Activated CD4-positive, CD25-positive, alpha-beta regulatory T cell (primary cell): ENCODE measurements at places on chromosomes 12 and 14.
A peak's percentile ranks its signal among the peaks of the same experiment; 100 is the strongest.

GRCh38 chr12:124909831-124910560, 4.5 kb downstream of the UBC start:
- no peak for DNase-seq

DNA sequence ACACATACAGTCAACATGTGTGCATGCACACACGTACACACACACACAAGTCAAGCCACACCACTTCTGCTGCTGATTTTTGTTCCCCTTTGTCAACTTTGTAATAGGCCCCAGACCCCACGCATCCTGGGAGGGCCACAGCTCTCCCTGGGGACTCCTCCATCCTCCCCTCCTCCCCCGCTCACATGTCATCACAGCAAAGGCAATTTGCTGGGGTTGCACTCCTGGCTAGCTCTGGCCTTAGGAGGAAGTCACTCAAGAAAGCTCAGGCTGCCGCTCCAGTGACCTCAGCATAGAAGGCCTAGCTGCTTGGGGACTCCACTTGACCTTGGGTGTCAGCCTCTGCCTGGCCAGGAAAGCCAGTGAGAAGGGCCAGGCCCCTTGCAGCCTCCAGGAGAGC, 27.2 kb downstream of the NGB start:
- DNase-seq: no peak

GRCh38 chr14:54048311-54048710, 91.7 kb upstream of the BMP4 start:
- DNase-seq: no peak

- no peak for DNase-seq
Measured at GRCh38 chr12:28583701-28584261, 393.5 kb downstream of the CCDC91 start.

DNA sequence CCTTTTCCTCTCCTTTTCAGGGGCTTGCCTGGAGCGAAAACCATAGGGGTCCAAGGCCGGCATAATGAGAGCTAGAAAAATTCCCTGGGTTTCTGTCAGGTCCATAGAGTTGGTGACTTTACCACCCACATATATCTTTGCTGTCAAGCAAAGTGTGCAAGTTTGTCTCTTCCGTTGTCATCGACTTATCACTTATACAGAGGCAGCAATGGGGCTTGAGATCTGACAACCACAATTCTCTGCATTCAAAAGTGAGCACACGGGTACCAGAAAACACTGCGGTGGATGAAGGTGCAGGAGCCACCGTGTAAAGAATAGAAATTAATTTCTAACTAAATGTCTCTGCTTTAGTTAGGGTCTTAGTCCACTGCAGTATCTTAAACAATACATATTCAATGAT, 162.3 kb downstream of the DAD1 start:
- DNase-seq: no peak

- DNase-seq: no peak
Measured at GRCh38 chr12:3247629-3248161, 170.5 kb downstream of the TSPAN9 start.

DNA sequence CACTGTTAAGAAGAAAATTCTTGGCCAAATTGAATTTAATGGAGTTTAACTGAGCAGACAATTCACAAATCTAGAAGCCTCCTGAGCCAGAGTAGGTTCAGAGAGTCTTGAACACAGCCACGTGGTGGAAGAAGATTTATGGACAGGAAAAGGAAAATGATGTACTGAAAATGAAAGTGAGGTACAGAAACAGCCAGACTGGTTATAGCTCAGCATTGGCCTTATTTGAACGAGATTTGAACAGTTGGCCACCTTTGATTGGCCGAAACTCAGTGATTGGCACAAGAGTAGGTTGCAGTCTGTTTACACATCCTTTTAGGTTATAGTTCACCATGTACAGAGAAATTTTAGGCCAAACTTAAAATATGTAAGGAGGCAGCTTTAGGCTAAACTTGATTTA, 9.9 kb downstream of the OAS2 start:
- DNase-seq: no peak

DNA sequence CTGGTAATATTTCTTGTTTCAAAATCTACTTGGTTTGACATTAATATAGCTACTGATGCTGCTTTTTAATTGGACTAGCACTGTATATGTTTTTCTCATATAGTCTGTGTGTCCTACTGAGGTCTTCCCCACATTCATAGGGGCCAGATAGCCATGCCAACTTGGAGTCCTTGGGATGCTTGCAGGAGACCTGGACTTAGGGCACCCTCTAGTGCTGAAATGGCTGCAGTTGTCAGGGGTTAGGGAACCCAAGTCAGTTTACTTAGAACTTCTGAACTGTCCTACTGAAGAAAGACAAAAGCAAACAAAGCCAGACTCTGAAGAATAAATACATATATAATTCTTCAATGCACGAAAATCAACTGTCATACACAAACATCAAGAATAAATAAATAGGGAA, 279.9 kb upstream of the SYT1 start:
- DNase-seq: no peak

- DNase-seq: no peak
Measured at GRCh38 chr14:102872020-102872419, 50.4 kb upstream of the AMN start.

DNA sequence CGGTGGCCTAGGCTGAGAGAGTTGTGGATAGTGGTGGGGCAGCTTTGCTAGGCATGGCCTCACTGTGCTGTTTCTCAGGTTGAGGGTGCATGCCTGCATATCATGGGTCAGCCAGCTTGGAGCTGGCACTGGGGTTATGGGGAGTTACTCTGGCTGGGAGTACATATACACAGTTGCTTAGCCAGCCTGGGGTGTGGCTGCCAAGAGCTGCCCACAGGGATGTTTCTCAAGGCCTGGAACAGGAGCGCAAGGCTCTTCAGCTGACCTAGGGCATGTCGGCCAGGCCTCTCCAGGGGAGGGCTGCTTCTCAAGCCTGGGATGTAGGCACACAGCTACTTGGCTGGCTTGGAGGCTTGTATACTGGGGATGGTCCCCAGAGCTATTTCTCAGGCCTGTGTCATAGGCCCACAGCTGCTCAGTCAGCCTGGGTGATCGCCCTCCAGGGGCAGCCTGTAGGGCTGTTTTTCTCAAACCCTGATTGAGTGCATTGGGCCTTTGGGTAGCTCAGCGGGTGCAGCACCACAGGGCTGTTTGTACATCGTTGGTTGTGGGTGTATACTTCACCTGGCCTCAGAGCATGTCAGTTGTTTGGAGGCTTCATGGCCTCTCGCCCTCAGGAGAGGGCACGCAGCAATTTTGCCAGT, 114.9 kb downstream of the METTL25 start:
- no peak for DNase-seq

DNA sequence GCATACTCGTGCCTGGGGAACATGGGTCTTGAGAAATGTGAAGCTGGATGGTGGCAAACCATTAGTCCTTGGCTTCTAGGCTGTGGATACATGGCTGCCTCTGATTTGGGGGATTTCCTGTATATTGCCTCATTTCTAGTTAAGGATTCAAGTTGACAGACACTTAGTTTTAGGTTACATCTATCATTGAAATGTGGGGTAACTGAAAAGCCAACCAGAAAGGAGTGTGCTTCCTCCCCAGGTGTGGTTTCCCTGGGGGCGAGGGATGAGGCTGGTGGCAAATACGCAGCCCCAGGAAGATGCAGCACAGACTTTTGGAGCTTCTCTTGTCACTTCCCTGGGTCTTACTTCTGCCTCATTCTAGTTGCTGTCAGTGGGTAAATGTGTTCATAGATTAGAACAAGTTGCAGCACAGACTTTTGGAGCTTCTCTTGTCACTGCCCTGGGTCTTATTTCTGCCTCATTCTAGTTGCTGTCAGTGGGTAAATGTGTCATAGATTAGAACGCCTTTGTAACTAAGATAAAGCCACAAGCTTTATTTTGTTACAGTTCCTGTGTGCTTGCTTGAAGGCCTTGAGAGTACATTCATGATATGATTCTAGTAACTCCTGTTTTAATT, 85.1 kb downstream of the BORCS5 start:
- DNase-seq: no peak

- no peak for DNase-seq
Measured at GRCh38 chr14:104692261-104692938, 3.0 kb downstream of the INF2 start.

DNA sequence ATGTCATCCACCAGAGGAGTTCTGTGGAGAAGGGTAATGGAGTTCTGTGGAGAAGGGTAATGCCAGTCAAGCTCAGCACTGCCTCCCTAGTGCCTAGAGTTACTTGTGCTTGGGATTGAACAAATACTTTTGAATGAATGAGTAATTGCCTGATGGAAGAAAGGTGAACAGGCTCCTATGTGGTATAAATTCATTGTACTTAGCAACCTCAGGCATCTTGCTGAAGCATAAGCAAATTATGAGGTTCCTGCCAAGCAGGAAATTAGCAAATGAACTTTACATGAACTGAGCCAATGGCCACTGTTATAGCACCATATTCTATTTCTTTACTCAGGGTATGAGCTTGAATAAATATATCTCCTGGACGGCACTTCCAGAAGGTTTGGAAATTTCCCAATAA, 1047.2 kb downstream of the SLC6A15 start:
- no peak for DNase-seq

DNA sequence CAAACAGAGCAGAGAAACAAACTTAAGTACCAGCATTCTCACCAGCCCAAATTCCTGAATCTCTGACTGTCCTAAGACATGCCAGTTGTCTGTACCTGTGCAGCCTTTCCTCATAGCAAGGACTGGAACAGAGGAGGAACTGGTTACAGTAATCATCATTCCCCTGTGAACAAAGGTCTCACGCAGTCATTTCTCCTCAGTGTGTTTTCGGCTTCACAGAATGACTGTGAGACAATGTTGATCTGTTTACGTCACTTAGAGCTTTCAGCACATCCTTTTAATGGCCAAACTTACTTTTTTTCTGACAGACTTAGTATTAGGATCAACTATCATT, 169.0 kb downstream of the FBXL14 start:
- DNase-seq: no peak

- DNase-seq: peak; percentile 39
Measured at GRCh38 chr12:48988030-48988649, 10.0 kb downstream of the WNT1 start.

DNA sequence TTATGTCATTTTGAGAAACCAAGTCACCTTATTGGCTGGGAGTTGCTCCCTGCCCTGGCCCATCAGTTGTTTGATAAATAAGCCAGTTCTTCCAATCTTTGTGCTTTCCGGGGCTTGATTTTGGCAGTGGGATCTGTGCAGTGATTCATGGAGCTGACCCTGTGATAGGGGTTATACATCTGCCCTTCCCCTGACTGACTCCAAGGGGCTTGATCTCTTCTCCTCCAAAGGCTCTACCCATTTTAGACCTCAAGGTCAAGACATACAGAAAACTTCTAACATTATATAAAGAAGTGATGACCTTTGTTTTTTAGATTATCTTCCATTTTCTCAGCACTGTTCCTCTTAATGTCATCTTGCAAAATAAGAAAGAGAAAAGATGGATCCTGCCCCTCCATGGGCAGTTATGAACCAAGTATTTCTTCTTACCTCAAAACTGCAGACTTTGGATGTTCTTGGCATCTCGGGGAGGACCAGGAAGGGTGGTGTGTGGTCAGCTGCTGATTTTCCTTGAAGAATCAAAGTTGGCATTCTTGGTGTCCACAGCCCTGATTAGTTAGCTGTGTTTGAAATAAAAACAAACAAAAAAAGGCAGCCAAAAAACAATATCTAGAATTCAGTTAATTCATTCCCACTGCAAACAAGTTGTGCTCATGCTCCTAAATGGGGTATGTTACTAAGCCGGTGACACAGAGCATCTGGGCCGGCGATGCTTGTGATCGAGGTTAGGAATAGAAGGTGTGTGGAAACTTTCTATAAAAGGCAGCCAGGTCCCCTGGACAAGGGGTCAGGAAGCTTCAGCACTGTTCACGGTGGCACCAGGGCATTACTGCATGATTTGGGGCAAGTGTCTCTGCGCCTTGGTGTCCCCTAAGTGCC, 120.2 kb downstream of the SAMD4A start:
- DNase-seq: no peak

- no peak for DNase-seq
Measured at GRCh38 chr12:132089407-132089910, 54.7 kb downstream of the DDX51 start.

- DNase-seq: no peak
Measured at GRCh38 chr12:13573698-13574321, 377.3 kb downstream of the EMP1 start.

- DNase-seq: no peak
Measured at GRCh38 chr14:94682736-94683135, 70.5 kb downstream of the SERPINA3 start.

GRCh38 chr14:77353469-77354141, 23.3 kb downstream of the TMED8 start:
- DNase-seq: no peak

DNA sequence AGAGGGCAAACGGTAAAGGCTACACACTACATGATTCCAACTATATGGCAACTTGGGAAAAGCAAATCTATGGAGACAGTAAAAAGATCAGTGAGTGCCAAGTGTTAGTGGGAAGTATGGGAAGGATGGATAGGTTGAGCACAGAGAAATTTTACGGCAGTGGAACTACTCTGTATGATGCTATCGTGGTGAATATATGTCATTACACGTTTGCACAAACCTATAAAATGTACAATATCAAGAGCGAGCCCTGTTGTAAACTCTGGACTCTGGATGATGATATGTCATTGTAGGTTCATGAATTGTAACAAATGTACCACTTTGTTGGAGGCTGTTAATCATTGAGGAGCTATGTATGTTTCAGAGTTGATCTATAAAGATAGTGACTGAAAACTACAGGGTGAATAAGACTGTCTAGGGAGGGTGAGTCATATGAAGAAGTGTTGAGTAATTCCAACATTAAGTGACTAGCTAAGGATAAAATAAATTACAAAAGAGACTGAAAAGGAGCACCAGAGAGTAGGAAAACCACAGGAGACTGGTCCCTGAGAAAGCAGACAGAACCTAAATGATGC, 349.2 kb upstream of the LMO3 start:
- DNase-seq: no peak

- no peak for DNase-seq
Measured at GRCh38 chr12:84660139-84660538, 252.5 kb downstream of the SLC6A15 start.

- DNase-seq: no peak
Measured at GRCh38 chr12:111207761-111208160, 161.1 kb downstream of the PHETA1 start.

- DNase-seq: no peak
Measured at GRCh38 chr12:11568762-11569478, 80.6 kb upstream of the ETV6 start.

GRCh38 chr12:38878333-38878705, 27.1 kb downstream of the CPNE8 start:
- no peak for DNase-seq

DNA sequence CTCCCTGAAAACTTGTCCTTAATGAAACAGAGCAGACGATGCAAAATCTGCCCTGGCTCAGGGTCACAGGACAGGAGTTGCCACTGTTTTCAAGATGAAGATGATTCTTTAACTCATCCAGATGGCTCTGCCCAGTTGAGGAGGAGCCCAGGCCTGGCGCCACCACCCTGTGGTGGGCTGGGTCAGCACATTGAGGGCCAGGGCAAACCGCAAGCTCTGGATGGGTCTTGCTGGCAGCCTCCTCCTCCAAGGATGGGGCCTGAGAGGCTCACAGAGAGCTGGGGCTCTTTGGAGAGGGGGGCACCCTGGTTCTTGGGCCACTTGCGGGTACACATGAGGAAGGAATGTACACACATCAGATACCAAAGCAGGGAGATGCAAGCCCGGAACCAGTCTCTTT, 158.2 kb downstream of the NUAK1 start:
- DNase-seq: no peak
